ENCODE measurements at places on chromosomes 2 and 18.

DNA sequence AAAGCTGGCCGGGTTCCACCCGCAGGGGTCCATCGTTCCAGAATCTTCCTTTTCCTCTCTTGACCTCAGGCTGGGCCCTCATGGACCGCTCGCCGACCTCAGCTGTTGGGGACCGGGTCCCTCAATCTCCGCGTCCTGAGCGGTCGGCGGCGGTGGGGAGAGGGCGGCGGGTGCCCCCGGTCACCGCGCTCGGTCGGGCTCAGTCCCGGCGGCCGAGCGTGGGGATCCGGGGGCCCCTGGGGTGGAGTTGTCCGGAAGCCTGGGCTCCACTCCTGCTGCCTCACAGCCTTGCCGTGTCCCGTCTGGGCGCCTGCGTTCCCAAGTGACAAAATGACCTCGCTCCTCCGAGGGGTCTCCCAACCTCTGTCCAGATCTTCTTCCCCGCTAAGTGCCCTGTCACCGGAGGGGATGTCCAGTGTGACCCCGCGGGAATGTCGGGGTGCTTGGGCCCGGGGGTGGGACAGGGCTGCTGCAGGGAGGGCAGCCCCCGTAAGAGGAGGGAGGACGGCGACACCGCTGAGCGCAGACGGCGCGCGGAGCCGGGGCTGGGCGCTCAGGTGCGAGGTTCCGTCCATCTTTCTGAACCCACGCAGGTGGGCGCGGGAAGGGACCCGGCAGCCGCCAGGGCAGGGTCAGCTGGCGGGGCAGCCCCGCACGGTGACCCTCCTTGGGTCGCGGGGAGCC, 16.0 kb upstream of the E2F6 start:
- DNase-seq, result no peak

- DNase-seq, result no peak
These were observed 59.9 kb downstream of the TNP1 start for GRCh38 chr2:216799873-216800431.

GRCh38 chr2:47254464-47254863, 99.4 kb upstream of the STPG4 start:
- no peak for DNase-seq

- no peak for DNase-seq
These were observed 2.3 kb upstream of the SLC20A1 start for GRCh38 chr2:112643488-112643887.

GRCh38 chr2:182672466-182673165, 43.4 kb upstream of the DNAJC10 start:
- DNase-seq, result peak; percentile 75

- DNase-seq, result no peak
These were observed 387.8 kb downstream of the ZNF521 start for GRCh38 chr18:24964216-24964615.

- no peak for DNase-seq
These were observed 108.9 kb upstream of the LGALSL start for GRCh38 chr2:64344999-64345576.

GRCh38 chr2:16395601-16396000, 270.0 kb downstream of the CYRIA start:
- no peak for DNase-seq

- DNase-seq, result no peak
These were observed 1146.6 kb downstream of the RPIA start for GRCh38 chr2:89837962-89838625.

- DNase-seq, result no peak
These were observed 49.6 kb upstream of the KLF7 start for GRCh38 chr2:207215308-207215707.

GRCh38 chr2:174334278-174334715, 457 bp upstream of the SP9 start:
- no peak for DNase-seq

GRCh38 chr18:55380589-55380988, 207.4 kb downstream of the TCF4 start:
- DNase-seq, result no peak

Measured in ACHN (cell line).